Fibroblast of skin of right biceps (primary cell): ENCODE measurements at places on chromosomes 12 and 14.

DNA sequence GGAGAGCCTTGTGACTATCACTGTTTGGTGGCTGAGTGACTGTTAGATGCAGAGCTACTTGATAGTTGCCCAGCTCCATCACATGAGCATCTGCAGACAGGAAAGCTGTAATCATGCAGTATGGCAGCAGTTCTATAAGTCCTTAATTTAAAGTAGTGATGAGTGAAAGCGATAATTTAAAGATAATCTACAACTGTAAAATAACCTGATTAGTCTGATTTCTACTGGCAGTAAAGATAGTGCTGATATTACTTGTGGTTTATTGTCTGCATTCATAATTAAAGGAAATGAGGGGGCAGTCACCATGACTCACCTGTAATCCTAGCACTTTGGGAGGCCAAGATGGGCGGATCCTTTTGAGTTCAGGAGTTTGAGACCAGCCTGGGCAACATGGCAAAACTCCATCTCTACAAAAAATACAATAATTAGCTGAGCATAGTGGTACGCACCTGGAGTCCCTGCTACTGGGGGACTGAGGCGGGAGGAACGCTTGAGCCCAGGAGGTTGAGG is 41.2 kb upstream of the PLEKHD1 start:
- DNase-seq, result peak; percentile 19

DNA sequence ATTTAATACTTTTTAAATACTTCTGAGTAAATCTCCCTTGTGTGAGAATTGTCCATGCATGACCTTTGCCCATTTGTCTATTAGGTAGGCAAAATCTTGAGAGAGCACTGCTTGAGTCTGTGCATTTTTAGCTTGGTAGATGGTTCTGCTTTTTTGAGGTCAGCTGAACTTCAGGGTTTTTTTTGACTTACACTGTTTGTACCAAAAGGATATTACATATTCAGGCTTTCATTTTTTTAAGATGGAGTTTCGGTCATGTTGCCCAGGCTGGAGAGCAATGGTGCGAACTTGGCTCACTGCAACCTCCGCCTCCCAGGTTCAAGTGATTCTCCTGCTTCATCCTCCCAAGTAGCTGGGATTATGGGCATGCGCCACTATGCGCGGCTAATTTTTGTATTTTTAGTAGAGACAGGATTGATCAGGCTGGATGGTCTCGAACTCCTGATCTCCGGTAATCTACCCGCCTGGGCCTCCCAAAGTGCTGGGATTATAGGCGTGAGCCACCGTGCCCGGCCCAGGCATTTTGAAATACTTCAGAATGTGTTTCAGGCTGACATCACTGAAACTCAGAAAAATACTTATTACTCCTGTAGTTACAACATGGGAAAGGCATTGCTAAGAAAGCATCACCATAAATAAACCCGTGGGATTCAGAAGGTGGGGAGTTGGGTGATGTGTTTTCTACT is 11.1 kb downstream of the RASSF3 start:
- DNase-seq, result peak; percentile 48

GRCh38 chr14:87623616-87624015 is 369.4 kb downstream of the GALC start:
- DNase-seq, result peak; percentile 61

DNA sequence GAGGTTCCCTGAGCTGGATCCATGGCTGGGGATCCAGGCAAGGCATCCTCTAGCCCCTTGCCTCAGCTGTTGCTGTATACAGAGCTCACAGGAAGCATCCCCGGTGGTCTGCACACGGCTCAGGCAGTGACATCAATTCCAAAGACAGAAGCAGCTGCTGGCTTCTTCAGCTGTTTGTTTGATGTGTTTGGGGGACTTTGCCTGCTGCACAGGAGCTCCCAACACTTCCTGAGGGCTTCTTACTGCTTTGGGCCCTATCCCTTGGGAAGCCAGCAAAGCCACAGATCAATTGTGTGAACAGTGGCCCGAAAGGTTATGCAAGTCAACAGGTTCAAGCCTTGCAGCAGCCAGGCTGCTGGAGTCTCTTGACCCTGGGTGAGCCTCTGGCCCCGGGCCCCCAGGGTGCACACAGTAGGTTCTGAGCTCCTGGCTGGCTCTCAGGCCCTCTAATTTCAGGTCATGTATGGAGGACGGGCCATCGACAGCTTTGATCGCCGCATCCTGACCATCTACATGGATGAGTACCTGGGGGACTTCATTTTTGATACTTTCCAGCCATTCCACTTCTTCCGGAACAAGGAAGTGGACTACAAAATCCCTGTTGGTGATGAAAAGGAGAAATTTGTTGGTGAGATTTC is 42.6 kb downstream of the CCDC92 start:
- DNase-seq, result no peak

DNA sequence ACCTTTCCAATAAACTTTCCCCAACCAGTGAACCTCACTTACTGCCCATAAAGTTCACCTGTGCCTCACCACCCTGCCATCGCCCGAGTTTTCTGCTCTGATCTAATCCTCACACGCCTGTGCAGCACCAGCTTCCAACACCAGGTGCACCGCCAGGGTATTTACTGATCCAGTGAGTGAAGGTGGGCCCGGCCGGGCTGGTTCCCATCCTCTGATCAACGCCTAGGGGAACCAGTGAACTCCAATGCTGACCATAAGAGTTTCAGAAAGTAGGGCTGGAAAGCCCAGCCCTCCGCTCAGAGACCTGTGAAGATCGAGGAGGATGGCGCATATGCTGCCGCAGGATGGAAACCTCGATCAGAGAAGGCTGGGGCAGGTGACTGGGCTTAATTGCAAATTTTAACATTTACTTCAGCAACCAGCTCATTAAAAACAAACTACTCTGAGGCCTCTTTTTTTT is 685 bp upstream of the MYL6B start:
- no peak for DNase-seq

GRCh38 chr12:6792522-6793201 is 3.3 kb downstream of the CD4 start:
- no peak for DNase-seq

GRCh38 chr14:53537422-53538315 is 384.5 kb upstream of the DDHD1 start:
- no peak for DNase-seq

DNA sequence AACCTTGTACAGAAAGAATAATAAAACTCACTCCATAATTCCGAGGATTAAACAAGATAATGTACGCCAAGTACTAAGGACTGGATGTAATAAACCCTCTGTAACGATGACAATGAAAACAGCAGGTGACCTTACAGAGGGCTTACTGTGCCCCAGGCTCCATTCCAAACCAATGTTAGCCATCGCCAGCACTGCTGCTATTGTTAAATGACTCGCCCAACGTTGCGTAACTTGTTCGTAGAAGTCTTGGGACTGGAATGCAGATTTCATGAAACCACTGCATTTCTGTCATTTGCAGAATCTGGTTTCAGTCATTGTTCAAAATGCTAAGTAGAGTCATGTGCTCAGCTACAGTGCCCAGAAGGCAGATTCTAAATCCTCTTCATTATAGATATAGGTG is 728 bp upstream of the STON2 start:
- peak; percentile 97 for DNase-seq

- no peak for DNase-seq
Measured at GRCh38 chr14:90154110-90154509, 92.3 kb downstream of the KCNK13 start.

DNA sequence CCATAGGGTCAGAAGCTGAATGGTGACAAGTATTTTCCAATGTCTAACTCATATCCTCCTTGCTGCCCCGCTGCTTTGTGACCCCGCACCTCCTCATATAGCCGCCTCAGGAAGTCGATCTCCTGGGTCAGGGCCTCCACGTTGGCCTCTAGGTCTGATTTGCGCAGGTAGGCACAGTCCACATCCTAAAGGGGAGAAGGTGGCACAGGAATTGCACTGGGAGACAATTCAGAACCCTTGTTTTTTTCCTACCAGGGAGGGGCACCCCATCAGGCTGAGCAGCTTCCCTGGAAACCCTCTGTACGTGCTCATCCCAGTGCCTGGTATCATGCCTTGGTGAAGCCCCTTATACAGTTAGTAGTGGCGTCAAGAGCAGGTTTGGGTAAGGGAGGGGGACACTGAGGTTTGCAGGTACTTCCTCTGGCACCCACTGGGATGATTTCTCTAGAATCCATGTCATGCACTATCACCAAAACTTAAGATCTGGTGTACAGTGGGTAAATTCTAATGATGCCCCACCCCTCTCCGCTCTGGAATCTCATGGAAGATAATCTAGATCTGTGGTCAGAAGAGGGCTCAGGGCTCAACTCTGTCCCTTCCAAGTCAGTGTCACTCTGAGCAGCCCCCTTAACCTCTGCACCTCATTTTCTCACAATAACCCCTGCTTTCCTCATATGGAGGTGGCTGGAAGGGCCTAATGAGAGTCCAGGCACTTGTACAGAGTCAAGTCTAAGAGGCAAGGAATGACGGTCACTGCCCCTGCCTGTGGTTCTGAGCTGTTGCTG is 20.1 kb upstream of the KRT86 start:
- DNase-seq, result no peak

DNA sequence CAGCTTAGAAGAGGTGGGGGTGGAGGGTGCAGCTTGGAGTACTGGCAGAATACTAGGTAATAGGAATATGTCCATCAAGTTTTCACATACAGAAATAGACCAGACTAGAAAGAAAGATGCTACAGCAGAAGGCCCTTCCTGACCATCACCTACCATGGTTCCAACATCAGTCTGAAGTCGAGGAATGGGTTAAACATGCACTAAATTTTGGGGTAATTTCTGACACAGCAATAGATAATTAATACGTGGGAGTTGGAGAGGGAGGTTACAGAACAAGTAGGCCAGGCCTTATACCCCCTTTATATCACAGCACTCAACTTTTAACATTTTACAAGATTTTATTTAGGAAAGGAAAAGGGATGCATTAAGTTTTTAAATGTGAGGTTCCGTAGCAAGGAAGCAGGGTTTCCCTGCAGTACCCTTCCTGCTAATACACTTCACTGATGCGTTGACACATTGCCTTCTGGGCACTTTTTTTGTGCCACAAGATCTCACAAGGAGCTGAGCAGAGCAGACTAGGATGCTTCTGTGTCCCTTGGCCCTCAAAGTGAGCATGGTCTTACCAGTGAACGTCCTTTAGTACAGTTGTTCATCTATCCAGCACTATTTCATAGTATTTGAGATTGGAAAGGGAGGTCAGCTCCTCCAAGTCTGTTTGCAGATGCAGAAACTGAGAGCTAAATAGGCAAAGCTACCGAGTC is 50.8 kb downstream of the EID3 start:
- no peak for DNase-seq

DNA sequence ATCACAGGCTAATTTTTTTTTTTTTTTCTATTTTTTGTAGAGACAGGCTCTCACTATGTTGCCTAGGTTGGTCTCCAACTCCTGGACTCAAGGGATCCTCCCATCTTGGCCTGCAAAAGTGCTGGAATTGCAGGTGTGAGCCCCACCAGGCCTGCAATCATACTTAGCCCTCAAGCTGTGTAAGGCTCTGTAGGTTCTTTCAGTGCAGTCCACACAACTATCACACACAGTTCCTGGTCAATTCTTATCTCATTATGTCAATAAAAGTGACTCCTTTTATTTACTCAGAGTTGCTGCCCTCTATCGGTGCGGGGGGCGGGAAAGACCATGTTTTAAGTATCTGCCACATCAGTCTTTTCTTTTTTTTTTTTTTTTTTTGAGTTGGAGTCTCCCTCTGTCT is 29.0 kb downstream of the SLC2A3 start:
- DNase-seq, result peak; percentile 70

GRCh38 chr14:78595797-78596196 is 425.6 kb downstream of the NRXN3 start:
- DNase-seq, result no peak

GRCh38 chr12:2890388-2891239 is at the start of gene TULP3:
TULP3 (plus strand) TSS chr12:2890891; CDS start chr12:2890948, 57 bp downstream.
- peak; percentile 98 for DNase-seq

GRCh38 chr14:95033682-95034632 is 123.4 kb downstream of the DICER1 start:
- no peak for DNase-seq

GRCh38 chr12:130816097-130816496 is 23.0 kb downstream of the STX2 start:
- DNase-seq, result no peak

DNA sequence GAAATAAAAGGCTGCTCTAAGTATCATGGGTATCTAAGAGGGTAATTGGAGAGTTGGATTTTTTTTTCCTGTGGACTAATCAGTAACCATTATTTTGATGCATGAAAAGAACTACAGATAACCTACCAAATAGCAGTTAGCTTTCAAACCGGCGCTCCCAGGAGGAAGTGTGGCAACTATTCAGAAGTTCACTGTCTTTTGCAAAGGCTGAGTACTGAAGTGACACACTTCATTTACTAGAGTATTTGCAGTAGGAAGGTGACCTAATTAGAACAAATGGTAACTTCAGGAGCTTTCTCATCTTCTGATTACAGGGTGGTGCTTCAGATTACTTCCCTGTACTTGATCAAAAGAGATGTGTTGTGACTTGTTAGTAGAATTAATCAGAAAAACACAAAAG is 87.7 kb downstream of the PELI2 start:
- no peak for DNase-seq

DNA sequence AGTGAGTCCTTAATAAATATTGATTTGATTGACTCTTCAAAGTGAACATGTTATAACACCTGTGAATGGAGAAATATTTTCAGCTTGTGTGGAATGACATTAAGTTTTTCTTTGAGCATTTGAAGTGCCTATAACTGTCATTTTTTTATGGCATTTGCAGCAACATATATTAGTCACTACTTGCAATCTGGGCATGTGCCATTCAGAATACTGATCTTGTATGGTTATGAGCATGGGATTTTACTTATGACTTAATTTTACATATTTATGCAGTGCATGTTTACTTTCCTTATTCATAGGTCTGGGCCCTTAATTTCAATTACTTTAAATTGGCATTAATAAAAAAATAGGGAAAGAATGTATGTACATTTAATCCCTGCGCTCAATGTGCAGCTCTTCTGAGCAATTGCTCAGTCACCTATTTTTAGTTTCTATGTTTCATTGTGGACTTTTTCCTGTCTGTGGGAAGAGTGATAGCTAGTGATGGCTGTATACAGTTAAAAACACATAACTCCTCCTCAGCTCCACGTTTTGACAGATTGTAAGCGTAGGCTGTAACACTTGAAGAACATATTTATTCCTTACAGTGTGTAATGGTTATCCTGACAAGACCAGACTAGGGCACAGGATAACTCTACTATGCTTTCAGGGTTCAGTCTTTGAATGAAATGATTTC is 339.6 kb downstream of the SNAPC1 start:
- no peak for DNase-seq
